ENCODE measurements at places on chromosomes 6 and 20. TPM values are rescaled to one million over a fixed set of nuclear protein-coding genes. Genes with fewer than 3 reads are reported as not detected.
A peak's percentile ranks its signal among the peaks of the same experiment; 100 is the strongest.

- no peak for DNase-seq
- H3K27me3 ChIP-seq = no peaks in the 10 kb centered on the region
- H3K4me1 ChIP-seq = no peaks in the 10 kb centered on the region
- H3K4me3 ChIP-seq = no peak overlapping the region
- H3K36me3 ChIP-seq = peaks cover 17% of the 10 kb centered on the region
These were observed 53.2 kb upstream of the SYNJ2 start for GRCh38 chr6:157928428-157928827.

Gene VGLL2
- total RNA-seq = not detected

- H3K36me3 ChIP-seq = no peaks in the 10 kb centered on the region
- DNase-seq = no peak
- H3K4me3 ChIP-seq = no peak overlapping the region
- no peaks in the 10 kb centered on the region for H3K27me3 ChIP-seq
- H3K27ac ChIP-seq = no peak overlapping the region
These were observed 619.7 kb downstream of the HACE1 start for GRCh38 chr6:104239971-104240370.

GRCh38 chr6:123829302-123829953 lies 25.8 kb downstream of the NKAIN2 start:
- no peaks in the 10 kb centered on the region for H3K36me3 ChIP-seq
- H3K27ac ChIP-seq = no peak overlapping the region
- H3K27me3 ChIP-seq = no peaks in the 10 kb centered on the region
- no peaks in the 10 kb centered on the region for H3K4me1 ChIP-seq

- H3K27me3 ChIP-seq = no peaks in the 10 kb centered on the region
- no peak overlapping the region for H3K27ac ChIP-seq
- no peaks in the 10 kb centered on the region for H3K4me1 ChIP-seq
- H3K36me3 ChIP-seq = no peaks in the 10 kb centered on the region
- no peak overlapping the region for H3K4me3 ChIP-seq
These were observed 316.0 kb downstream of the TFAP2C start for GRCh38 chr20:56945057-56945456.

GRCh38 chr6:104951677-104952076 lies 5.2 kb upstream of the LIN28B start:
- no peak overlapping the region for H3K4me3 ChIP-seq
- H3K4me1 ChIP-seq = no peaks in the 10 kb centered on the region
- peaks cover 37% of the 10 kb centered on the region for H3K27me3 ChIP-seq
- no peak for DNase-seq
- H3K27ac ChIP-seq = no peak overlapping the region

GRCh38 chr6:170522565-170523183 lies 30.4 kb downstream of the PSMB1 start:
- H3K27ac ChIP-seq = no peak overlapping the region
- no peaks in the 10 kb centered on the region for H3K27me3 ChIP-seq
- H3K36me3 ChIP-seq = no peaks in the 10 kb centered on the region

- H3K4me3 ChIP-seq = no peak overlapping the region
- H3K4me1 ChIP-seq = no peaks in the 10 kb centered on the region
- H3K27me3 ChIP-seq = no peaks in the 10 kb centered on the region
- no peak overlapping the region for H3K27ac ChIP-seq
These were observed 569.0 kb downstream of the KIF16B start for GRCh38 chr20:16004108-16004854.

- peaks cover 28% of the 10 kb centered on the region for H3K4me1 ChIP-seq
- H3K4me3 ChIP-seq = no peak overlapping the region
- peak; percentile 14 for DNase-seq
These were observed 70.8 kb upstream of the CD93 start for GRCh38 chr20:23156842-23157423.

- no peak overlapping the region for H3K4me3 ChIP-seq
- no peak overlapping the region for H3K27ac ChIP-seq
- H3K36me3 ChIP-seq = no peaks in the 10 kb centered on the region
- no peaks in the 10 kb centered on the region for H3K27me3 ChIP-seq
- no peaks in the 10 kb centered on the region for H3K4me1 ChIP-seq
- DNase-seq = peak; percentile 15
These were observed 51.3 kb upstream of the GLP1R start for GRCh38 chr6:38997128-38997761.

DNA sequence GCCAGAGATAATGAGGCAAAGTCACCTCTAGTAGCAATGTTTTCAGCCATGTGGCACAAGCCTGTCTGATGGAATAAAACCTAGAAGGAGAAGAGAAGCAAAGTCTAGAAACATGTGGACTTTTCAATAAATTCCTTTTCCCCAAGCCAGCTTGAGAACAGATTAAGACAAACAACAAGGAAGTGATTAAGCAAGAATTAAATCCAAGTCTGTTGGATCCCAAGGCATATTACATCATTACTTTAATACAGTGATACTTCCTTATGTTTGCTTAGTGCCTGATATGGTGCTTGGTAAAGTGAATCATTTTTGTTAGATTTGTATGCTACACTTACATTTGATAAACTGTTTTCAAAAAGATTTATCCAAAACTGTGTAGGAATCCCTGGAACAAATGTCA lies 260.3 kb upstream of the FAM83B start:
- DNase-seq = peak; percentile 45
- H3K4me1 ChIP-seq = no peaks in the 10 kb centered on the region
- H3K4me3 ChIP-seq = no peak overlapping the region
- H3K27ac ChIP-seq = no peak overlapping the region
- H3K36me3 ChIP-seq = no peaks in the 10 kb centered on the region
- H3K27me3 ChIP-seq = no peaks in the 10 kb centered on the region

GRCh38 chr6:36268478-36269275 lies 1.2 kb upstream of the PNPLA1 start:
- peak; percentile 33 for DNase-seq
- H3K27ac ChIP-seq = no peak overlapping the region
- no peaks in the 10 kb centered on the region for H3K36me3 ChIP-seq
- H3K4me1 ChIP-seq = no peaks in the 10 kb centered on the region

DNA sequence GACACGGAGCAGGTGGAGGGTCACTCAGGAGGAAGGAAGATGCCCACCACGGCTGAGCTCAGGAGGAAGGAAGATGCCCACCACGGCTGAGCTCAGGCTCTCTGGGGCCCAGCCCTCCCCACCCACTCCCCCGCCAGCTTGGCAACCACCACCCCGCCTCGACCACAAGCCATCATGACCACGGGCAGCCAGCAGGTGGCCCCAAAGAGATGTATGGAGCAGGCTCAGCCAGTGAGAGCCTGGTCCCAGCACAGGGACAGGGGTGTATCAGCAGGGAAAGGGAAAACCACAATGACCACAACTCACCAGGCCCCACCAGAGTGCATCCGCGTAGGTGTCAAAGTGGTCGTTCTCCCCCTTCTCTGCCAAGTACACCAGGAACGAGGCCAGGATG lies 30.4 kb downstream of the KCNQ2 start:
- H3K4me3 ChIP-seq = no peak overlapping the region
- no peak overlapping the region for H3K27ac ChIP-seq
- H3K27me3 ChIP-seq = no peaks in the 10 kb centered on the region
- H3K36me3 ChIP-seq = no peaks in the 10 kb centered on the region

DNA sequence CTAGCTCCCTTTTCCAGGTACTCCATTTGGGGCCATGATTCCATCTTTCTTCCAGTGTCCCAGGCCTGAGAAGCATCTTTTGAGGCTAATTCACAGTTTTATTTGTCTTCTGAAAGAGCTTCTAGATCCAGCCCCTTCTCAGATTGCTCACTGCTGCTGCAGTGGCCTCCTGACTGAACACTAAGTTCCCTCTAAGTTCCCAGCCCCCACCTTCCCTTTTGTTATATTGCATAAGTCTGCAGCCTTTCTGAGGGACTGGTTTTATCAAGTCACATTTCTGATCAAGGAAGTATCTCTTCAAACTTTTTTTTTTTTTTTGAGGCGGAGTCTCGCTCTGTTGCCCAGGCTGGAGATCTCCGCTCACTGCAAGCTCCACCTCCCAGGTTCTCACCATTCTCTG lies 10.7 kb downstream of the MAPRE1 start:
- H3K36me3 ChIP-seq = peaks cover 6% of the 10 kb centered on the region
- no peak overlapping the region for H3K4me3 ChIP-seq
- H3K27ac ChIP-seq = no peak overlapping the region
- no peaks in the 10 kb centered on the region for H3K27me3 ChIP-seq
- peak; percentile 53 for DNase-seq

- no peak overlapping the region for H3K4me3 ChIP-seq
- H3K4me1 ChIP-seq = peaks cover 12% of the 10 kb centered on the region
- H3K27me3 ChIP-seq = no peaks in the 10 kb centered on the region
- H3K27ac ChIP-seq = no peak overlapping the region
- H3K36me3 ChIP-seq = no peaks in the 10 kb centered on the region
- DNase-seq = peak; percentile 81
These were observed 114.4 kb upstream of the PRND start for GRCh38 chr20:4607287-4607713.

DNA sequence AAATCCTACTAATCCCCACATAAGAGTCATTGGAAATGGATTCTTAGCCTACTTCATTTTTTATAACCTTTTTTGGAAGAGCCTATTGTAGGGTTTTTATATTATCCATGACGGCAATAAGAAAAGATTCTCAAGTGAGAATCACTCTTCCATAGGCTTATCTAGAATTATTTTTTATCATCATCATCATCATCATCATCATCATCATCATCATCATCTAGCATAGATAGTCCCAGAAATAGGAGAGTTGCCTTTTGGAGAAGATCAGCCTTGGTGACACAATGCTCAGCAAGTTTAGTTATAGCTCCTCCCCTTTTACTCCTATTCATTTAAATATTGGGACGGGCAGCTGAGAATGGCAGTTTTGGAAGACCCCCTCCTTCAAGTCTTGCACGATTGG lies 359.1 kb upstream of the SLC35B3 start:
- H3K27ac ChIP-seq = no peak overlapping the region
- H3K36me3 ChIP-seq = no peaks in the 10 kb centered on the region
- H3K27me3 ChIP-seq = no peaks in the 10 kb centered on the region

Gene MRS2
- total RNA-seq = 12.6 TPM

- H3K27me3 ChIP-seq = no peaks in the 10 kb centered on the region
- H3K4me1 ChIP-seq = peaks cover 4% of the 10 kb centered on the region
- DNase-seq = no peak
- H3K4me3 ChIP-seq = no peak overlapping the region
- no peaks in the 10 kb centered on the region for H3K36me3 ChIP-seq
These were observed 556.9 kb downstream of the CD83 start for GRCh38 chr6:14674458-14674857.

DNA sequence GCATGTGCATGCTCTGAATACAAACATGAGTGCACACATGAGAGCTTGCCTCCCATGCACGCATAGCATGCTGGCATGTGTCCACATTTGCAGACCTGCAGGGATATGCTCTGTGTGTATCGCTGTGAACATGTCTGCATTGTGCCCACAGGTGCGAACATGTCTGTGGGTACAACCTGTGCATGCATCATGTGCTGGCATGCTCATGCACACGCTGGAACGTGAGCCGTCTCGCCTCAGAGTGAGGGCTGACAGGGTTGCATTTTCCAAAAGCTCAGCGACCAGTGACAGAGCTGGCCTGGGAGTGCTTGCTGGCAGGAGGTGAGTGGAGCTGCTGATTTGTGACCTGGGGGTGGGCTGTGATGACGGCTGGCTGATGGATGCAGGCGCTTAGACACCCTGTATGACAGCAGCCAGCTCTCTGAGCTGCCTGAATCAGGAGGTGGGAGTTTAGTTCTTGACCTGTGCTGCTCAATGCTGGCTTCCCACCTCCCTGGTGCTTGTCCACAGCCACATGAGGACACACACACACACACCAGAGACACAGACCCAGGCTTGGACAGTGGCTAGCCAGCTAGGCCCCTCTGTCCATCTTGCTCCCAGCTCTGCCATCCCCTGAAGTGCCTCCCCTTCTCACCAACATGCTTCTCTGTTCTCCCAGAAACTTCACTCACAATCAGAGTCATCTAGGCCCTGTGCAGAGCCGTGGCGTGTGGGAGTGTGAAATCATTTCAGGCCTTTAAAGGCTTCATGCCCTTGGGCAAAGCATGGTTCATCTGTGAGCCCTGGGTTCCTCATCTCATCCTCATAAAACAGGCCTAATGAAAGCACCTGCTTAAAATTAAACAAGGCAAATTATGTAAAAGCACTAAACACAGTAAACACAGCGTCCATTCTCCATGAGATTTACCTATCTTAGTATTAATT lies 51.4 kb downstream of the CD40 start:
- no peak for DNase-seq
- no peak overlapping the region for H3K4me3 ChIP-seq
- peaks cover 21% of the 10 kb centered on the region for H3K27me3 ChIP-seq
- no peak overlapping the region for H3K27ac ChIP-seq

Gene FLRT3
- 5.1 TPM for total RNA-seq

Gene ANKRD66
- total RNA-seq = not detected

- H3K27me3 ChIP-seq = no peaks in the 10 kb centered on the region
- H3K36me3 ChIP-seq = peaks cover 24% of the 10 kb centered on the region
- no peaks in the 10 kb centered on the region for H3K4me1 ChIP-seq
- no peak overlapping the region for H3K27ac ChIP-seq
- DNase-seq = no peak
These were observed 12.5 kb downstream of the ROMO1 start for GRCh38 chr20:35711588-35712209.

DNA sequence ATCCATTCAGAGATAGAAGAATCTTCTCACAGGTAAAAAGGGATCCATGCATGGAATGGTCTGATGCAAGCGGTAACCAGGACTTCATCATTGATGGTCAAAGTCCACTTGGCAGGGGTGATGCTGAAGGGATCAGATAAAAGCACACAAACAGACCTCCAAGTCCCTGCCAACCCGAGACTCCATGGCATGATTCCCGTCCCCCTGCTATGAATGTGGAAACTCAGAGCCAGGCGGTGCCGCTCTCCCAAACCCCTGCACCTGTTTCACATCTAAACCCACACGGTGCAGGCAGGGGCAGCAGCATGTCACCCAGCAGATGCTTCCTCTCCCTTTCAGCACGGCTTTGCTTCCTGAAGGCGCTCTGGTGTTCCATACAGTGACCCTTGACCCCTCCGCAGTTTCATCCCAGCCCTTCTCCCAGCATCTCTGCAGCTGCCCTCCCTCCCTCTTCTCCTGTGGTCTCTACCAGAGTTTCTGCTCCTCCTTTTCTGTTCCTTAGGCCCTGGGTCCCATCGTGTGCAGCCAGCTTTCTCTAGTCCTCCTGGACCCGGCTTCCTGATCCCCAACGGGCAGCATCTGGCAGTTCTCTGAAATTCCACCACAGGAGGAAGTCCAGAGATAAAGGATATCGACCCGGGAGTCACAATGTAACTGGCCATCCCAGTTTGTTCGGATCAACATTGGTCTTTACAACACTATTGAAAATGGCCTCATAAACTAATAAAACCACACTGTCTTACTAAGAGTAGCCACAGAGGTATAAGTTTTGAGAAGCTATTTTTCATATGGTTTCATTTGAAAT lies 235.0 kb downstream of the TTLL2 start:
- no peaks in the 10 kb centered on the region for H3K36me3 ChIP-seq
- no peak overlapping the region for H3K27ac ChIP-seq
- DNase-seq = no peak
- no peaks in the 10 kb centered on the region for H3K27me3 ChIP-seq
- H3K4me1 ChIP-seq = no peaks in the 10 kb centered on the region

Gene SCGN
- not detected for total RNA-seq

GRCh38 chr20:59221707-59222252 lies 58.2 kb downstream of the ZNF831 start:
- no peaks in the 10 kb centered on the region for H3K36me3 ChIP-seq
- no peak overlapping the region for H3K27ac ChIP-seq
- DNase-seq = no peak
- peak overlapping the region; percentile 26 for H3K4me3 ChIP-seq
- no peaks in the 10 kb centered on the region for H3K4me1 ChIP-seq
- H3K27me3 ChIP-seq = peaks cover 14% of the 10 kb centered on the region

Measured in fibroblast of lung (primary cell).